Body of pancreas (tissue), 4 donors: ENCODE measurements at places on chromosomes 16 and 17. TPM values are rescaled to one million over a fixed set of nuclear protein-coding genes. Genes with fewer than 3 reads are reported as not detected.
A peak's percentile ranks its signal among the peaks of the same experiment; 100 is the strongest.

TEX14 gene
- total RNA-seq: 0.26 TPM

DNA sequence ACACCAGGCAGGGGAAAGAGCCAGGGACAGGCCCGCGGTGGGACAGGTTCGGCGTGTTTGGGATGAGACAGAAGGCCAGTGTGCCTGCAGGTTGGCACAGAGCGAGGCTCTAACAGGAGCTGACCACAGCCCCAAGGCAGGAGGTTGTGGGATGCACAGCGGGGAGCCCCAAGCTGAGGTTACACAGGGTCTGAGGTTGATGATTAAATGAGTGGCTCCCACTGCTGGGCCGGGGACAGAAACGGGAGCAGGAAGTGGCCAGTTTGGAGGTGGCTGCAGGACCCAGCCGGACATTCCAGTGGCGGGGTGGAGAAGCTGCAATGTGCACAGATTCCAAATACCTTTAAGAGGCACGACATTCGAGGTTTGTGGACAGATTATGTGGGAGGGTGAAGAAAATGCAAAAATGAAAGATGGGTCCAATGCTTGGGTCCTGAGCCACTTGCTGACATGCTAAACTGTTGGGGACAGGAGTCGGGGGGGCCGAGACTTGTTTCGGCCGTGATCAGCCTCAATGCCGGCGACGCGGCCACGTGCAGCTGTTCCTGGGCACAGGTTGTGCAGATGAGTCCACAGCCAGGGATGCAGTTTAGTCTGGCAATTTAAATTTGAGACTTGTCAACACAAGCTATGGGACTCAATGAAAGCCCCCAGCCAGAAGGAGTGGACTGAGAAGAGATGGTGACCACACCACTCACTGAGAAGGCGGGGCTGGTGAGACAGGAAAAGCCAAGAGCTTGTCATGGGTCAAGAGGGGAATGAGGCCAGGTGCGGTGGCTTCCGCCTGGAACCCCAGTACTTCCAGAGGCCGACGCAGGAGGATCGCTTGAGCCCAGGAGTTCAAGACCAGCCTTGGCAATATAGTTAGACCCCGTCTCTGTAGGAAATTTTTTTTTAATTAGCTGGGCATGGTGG, 8.7 kb downstream of the ENPP7 start:
- no peaks in the 10 kb centered on the region for H3K27me3 ChIP-seq
- H3K4me1 ChIP-seq: peaks cover 45% of the 10 kb centered on the region
- H3K4me3 ChIP-seq: no peak overlapping the region

DNA sequence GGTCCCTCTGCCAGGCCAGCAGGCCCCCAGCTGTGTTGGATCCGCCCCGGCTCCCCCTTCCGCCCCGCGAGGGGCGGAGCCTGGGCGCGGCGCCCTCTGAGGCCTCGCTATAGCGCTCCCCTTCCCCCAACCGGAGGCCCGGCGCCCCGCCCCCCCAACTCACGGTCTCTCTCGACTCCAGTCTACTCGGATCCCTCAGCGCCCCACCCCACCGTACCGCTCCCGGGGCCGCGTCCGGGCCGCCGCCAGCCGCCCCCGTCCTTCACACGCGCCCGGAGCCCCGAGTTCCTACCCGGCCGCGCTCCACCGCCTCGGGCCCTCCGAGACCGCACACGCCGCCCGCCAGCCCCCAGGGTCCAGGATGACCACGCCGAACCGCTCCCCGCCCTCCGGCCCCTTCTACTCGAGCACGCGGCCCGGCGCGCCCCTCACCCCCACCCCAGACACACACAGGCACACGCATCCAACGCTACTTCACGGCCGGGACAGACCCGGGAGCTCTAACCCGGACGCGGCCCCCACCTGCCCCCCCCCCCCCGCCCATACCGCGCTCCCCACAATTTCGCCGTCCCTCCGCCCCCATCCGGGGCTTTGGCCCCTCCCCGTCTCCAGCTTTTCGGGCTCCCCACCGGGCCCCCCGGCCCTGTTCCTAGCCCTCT, 1.4 kb downstream of the PHF23 start:
- peak overlapping the region; percentile 89 for H3K27ac ChIP-seq
- H3K4me3 ChIP-seq: peak overlapping the region; percentile 85
- H3K4me1 ChIP-seq: peaks cover 59% of the 10 kb centered on the region
- peaks cover 2% of the 10 kb centered on the region for H3K36me3 ChIP-seq
- DNase-seq: peak; percentile 82

DNA sequence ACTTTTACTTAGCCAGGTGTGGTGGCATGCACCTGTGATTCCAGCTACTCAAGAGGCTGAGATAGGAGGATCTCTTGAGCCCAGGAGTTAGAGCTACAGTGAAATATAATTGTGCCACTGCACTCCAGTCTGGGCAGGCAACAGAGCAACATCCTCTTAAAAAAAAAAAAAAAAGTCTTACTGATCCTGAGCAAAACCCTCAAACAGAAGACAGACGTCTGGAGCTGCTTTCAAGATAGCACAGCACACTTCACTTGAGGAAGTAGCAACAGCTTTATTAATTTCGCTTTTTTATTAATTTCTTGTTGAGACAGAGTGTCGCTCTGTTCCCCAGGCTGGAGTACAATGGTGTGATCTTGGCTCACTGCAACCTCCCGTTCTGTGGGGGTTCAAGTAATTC, 10.2 kb upstream of the GGA2 start:
- no peak for DNase-seq
- H3K27me3 ChIP-seq: no peaks in the 10 kb centered on the region
- H3K4me3 ChIP-seq: no peak overlapping the region

DNA sequence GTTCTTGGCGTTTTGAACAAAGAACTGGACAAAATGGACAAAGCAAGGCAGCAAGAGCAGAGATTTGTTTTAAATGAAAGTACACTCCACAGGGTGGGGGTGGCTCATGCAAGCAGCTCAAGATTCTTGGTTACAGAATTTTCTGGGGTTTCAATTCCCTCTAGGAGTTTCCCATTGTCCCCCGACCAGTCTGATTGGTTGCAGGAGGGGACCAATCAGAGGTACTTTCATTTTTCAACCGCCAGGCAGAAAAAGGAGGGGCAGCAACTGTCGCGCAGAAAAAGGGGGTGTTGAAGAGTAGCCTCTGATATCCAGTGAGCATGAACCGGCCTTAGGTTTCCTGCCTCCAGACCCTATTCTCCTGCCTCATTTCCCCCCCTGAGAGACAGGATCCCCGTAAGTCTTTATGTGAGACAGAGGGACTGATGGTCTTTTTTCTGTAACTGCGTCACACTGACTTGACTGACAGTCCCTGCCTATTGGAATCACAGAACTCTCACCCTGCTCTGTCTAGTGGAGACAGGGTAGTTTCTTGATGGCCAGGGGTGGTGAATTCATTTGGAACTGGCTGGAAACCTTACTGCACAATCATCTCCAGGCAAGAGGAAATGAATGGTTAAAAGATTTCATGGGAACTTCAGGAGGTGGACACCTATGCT, 59.4 kb upstream of the ALOX12 start:
- no peaks in the 10 kb centered on the region for H3K36me3 ChIP-seq
- H3K4me1 ChIP-seq: peaks cover 4% of the 10 kb centered on the region
- H3K27me3 ChIP-seq: no peaks in the 10 kb centered on the region

DNA sequence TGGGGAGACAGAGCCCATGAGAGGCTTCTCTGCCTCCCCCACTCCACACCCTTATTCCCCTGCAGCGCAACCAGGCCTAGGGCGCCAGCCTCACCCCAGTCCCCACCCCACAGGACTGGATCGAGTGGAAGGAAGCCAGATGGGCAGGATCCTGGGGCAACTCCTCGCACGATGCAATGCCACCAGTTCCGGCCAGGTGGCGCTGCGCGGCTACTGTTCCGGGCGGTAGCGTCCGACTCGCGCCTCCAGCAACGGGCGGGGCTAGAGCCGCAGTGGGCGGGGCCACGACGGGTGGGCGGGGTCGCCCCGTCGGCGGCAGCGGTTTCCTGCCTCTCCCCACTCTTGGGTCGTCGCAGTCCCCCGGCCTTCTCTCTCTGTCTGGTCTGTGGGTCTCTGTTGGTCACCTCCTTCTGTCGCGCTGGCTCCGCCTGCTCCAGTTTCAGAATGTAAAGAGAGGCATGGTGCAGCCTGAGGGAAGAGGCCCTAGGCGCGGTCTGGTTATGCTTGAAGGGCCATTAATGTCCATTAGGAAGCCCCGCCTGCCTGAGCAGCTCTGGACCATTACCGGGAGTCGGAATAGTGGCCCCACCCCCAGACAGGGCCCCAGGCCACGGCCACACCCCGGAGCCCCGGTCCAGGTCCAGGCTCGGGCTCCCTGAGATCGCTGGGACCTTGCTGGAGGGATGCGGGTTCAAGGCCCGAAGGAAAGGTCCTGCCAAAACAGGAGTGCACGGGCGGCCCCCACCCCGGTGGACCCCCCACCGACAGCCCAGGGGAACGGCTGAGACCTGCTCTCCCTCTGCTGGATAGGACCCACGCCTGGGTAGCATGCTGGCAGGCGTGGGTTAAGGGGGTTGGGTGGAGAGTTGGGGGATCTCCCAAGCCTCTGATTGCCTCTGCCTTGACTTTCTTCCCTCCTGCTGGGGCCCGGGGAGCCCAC, 3.3 kb upstream of the NHERF2 start:
- H3K4me1 ChIP-seq: peaks cover 51% of the 10 kb centered on the region
- peak overlapping the region; percentile 55 for H3K27ac ChIP-seq
- no peak overlapping the region for H3K4me3 ChIP-seq
- H3K27me3 ChIP-seq: no peaks in the 10 kb centered on the region
- H3K36me3 ChIP-seq: no peaks in the 10 kb centered on the region
- DNase-seq: peak; percentile 93

DNA sequence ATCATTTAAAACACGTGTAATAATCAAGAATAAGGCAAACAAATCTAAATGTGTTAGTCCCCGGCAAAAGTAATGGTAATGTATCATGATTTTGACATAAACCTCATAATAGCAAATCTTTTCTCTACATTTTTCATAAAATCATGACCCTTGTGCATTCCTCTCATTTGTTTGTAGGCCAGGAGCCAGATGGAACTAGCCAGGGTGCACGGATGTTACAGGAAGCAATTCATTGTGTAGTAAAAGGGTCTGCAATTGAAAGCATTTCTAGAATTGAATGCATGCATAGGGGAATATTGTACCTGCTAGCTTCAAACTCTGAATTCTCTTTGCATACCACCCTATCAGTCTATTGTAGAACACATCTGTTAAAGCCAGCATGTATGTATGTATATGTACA, 66.6 kb downstream of the CNTNAP4 start:
- no peaks in the 10 kb centered on the region for H3K4me1 ChIP-seq
- no peak overlapping the region for H3K27ac ChIP-seq
- H3K27me3 ChIP-seq: no peaks in the 10 kb centered on the region
- no peak for DNase-seq
- no peaks in the 10 kb centered on the region for H3K36me3 ChIP-seq
- no peak overlapping the region for H3K4me3 ChIP-seq
